ENCODE measurements at places on chromosomes 4 and X.

DNA sequence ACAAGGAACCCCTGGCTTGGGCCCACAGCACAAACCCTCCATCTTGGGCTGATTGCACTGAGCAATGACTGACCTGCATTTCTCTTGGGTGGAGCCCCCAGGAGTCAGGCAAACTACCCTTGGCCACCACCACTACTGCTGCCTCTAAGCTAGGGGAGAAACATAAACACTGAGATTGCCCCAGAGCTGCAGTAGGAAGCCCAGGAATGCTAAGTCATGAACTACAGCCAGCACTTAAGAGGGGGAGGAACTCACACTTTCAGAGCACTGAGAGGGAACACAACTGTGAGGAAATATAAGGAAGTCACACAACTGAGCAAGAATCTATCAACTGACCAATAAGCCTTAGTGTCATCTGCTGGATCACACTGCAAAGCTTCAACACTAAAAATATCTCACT lies 111.6 kb upstream of the PPP3CA start:
- peak; percentile 51 for DNase-seq

DNA sequence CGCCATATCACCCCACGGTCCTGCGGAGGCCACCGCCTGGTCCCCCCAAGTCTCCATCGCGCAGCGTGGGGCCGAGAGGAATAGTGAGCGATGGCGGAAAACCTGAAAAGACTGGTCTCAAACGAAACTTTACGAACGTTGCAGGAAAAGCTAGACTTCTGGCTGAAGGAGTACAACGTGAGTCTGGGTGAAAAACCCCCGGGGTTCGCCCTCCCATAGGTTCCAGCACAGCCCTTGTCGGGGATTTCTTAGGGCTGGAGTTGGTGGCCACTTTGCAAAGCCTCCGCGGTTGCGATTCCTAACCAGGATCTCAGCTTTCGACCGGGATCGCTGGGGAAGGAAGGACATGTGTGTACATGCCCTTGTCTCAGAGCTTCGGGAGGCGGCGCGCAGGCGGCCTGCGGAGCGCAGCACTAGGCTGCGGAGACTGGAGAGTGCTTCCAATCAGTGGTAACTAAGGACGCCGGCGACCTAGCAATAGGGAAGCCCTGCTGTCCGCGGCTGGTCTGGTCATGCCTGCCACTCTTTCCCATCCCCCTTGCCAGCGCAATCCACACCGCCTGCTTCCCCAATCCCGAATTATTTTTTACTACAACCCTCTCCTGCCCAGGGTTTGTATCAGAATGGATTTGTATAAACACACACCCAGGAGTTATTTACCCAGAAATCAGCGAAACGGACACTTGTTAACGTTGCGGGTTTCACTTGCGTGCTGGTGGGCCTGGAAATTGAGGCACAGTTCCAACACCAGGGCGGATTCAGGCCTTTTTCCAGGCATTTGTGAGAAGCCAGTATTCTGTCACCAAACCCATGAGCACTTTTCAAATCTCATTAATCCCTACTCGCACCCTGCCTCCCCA lies 741 bp downstream of the SPATA18 start:
- no peak for DNase-seq

- peak; percentile 35 for DNase-seq
Measured at GRCh38 chr4:16890651-16891050, 7.8 kb downstream of the LDB2 start.

- DNase-seq = no peak
Measured at GRCh38 chr4:113070755-113071154, 21.3 kb downstream of the ANK2 start.

DNA sequence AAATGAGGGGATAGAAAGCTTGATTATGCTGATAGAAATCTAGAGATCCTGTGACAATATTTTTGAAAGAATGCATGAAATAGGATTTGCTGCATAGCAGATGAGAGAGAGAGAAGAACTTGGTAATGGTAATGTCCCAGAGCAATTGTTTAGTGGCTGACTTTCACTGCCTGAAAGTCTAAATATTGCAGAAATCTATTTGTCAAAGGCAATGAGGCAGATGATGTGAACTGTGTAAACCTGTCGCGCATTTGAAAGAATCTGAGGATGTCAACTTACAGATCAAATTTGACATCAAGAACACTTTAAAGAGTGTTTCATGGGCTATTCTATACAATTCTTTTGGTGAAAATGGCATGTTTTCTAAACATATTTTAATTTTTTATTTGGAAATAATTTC lies 133.6 kb downstream of the GPM6A start:
- DNase-seq = no peak

DNA sequence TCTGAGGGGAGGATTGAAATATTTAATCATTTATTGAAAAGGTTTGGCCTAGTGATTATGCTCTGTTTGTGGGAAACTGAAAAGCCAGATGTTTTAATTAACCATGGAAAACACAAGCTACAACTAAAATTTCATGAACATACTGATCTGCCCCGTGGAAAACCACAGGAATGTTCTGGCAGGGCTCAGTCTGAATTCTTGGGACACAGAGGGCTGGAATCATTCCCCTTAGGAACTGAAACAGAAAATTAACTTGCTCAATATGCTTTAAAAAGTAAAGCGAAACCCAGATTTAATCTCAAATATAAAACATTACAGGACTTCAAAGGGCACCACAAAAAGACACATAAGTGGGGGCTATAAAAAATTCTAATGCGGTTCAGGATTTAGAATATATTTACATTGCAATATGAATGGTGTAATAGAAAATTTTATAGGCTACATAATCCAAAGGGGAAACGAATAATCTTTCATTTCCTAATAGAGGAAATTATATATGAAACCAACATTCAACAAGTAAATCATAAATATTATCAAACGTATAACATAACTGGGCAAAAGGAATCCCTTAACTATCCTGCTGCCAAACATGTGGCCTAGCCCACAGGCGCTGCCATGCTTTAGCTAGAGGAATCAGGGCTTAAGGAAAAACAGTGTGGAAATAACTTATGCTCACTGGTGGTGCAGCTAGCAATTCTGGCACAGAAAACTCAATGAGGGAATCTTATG lies 70.9 kb downstream of the APBB2 start:
- no peak for DNase-seq

DNA sequence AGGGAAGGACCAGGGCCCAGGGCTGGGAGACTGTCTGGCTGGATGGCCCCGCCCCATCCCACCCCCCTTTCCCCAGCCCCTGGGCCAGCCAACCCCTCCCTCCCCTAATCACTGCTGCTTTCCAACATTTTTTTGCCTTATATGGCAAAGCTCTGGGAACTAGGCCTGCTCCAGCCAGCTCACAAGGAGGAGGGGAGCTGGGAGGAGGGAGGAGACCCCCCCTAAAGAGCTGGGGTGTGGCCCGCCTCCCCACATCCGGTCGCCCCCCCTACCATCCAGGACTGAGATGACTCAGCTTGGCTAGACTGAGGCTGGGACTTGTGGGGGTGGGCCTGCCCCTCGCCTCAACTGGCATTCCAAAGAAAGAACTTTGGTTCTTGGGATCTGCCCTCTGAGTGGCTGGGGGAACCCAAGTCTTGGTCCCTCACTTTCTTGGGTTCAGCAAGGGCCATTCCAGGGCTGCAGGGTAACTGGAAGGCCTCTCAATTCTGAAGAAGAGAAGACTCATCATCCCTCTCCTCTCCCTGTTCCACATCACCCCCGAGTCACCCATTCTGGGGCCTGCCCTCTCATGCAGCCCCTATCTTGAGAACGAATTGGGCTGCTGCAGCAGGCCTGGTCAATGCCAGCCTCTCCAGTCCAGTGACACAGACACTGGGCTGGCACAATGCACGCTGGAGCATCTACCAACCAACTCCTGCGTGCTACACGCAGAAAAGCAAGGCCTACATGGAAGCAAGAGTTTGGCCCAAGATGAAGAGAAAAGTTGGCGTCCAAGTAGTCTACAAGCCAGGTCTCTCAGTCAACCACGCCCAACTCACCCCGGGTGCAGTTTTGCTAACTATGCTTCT lies 4.8 kb downstream of the FLNA start:
- DNase-seq = peak; percentile 80

GRCh38 chrX:58051346-58051745 lies 141.1 kb upstream of the ZXDA start:
- no peak for DNase-seq

GRCh38 chr4:56643596-56643995 lies 37.5 kb downstream of the HOPX start:
- no peak for DNase-seq

DNA sequence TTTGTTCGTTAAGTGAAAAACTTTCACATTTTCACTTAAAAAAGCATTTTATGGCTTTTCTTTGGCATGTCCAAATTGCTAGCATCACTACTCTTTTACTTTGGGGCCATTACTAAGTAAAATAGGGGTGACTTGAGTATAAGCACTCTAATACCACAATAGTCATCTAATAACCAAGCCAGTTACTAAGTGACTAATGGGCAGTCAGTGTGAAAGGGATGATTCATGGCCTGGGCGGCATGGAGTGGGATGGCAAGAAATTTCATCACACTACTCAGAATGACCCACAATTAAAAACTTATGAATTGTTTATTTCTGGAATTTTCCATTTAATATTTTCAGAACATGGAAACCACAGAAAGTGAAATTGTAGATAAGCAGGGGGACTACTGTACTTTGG lies 60.9 kb downstream of the BMP15 start:
- DNase-seq = no peak

DNA sequence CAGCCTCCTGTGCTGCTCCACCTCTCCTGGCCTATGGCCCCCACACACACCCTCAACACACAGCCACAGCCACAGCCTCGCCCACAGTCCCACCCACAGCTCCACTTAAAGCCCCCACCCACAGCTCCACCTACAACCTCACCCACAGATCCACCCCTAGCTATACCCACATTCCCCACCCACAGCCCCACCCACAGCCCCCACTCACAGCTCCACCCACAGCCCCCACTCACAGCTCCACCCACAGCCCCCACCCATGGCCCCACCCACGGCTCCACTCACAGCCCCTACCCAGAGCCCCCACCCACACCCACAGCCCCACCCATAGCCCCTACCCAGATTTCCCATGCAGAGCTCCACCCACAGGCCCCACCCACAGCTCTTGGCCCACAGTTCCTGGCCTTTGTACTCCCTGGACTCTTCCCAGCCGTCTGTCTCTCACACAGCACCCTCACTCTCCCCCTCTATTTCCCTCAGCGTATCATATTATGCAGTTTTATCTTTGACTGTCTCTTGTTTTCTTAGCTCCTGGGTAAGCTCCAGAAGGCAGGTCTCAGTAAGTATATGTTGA lies 322.5 kb downstream of the EVC2 start:
- DNase-seq = no peak

GRCh38 chr4:152156442-152156841 lies 379.4 kb downstream of the FBXW7 start:
- no peak for DNase-seq

- no peak for DNase-seq
Measured at GRCh38 chr4:26884486-26884988, 23.9 kb downstream of the STIM2 start.

- no peak for DNase-seq
Measured at GRCh38 chrX:73913580-73913979, 350.6 kb downstream of the CHIC1 start.
